Naive thymus-derived CD8-positive, alpha-beta T cell (primary cell): ENCODE measurements at places on chromosomes 6 and 20.

DNA sequence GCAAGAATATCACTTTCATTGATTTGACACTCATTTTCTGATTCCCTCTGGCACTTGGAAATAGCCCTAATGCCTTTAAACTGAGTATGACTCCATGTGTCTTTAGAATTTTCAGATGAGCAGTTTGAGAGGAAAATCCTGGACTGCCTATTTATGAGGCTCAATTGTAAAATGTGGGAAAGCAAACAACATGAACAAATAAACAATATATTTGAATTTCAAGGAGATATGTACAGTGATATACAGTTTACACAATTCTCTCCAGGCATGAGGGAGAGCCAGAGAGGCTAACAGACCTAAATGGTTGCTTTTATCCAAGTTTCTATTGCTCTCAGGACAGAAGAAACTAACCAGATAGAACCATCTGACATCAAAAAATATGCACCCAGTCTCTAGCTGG lies 748.2 kb upstream of the NRSN1 start:
- DNase-seq: no peak

GRCh38 chr20:53750827-53751619 lies 157.4 kb upstream of the ZNF217 start:
- DNase-seq: peak; percentile 55

DNA sequence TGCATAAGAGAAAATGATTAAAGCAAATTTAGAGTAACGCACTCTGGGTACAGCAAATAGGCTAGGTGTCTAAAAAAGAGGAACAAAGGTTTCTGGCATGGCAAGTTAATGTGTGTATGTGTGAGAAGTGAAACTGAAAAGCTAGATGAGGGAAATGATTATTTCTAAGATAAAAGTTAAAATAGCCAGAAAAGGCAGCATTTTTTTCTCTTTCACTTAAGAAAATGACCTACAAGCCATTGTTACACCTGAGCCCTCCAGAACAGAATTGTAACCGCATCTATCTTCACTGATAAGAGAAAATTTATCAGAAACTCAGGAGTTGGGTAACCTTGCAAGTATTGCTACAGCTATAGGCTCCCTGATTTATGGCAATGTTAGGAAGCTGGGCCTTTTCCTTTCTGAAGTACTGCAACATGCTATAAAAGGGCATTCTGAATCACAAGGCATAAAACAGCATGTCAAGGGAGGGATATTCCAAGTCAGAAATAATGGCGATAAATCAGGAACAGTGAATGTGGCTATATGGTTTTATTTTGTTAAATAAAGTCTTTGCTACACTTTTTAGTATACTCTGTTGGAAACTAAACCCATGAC lies 395.3 kb downstream of the TBC1D32 start:
- DNase-seq: no peak

DNA sequence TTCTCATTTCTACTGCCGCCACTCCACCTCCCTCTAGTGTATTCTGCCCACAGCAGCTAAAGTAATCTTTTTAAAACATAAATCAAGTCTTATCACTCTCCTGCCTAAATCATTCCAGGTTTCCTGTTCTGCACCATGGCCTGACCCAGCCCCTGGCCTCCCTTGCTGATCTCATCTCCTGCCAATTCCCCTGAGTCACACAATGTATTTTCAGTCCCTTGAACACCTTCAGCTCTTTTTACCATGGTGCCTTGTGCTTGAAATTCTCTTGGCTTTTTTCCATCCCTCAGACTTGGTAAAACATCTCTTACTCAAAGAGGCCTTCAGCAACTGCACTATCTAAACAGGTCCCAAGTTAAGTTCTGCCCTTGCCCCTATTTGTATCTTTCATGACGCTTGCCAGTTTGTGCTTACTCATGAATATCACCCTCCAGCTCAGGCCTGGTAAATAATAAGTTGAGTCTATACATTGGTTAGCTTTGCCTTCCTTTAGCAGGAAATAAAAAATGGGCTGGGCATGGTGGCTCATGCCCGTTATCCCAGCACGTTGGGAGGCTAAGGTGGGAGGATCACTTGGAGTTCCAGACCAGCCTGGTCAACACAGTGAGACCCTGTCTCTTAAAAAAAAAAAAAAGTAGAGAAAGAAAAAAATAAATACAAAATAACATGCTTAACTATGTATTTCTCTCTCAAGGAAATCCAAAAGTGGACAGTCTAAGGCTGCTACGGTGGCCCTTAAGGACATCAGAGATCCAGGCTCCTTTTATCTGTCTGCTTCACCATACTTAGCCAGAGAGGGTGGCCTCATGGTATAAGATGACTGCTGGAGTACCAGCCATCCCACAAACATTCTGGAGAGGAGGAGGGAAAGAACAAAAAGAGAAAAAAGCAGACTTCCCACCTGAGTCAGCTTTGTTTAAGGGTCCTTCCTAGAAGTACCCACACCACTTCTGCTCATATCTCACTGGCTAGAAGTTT lies 62.2 kb downstream of the ARFGEF2 start:
- no peak for DNase-seq

DNA sequence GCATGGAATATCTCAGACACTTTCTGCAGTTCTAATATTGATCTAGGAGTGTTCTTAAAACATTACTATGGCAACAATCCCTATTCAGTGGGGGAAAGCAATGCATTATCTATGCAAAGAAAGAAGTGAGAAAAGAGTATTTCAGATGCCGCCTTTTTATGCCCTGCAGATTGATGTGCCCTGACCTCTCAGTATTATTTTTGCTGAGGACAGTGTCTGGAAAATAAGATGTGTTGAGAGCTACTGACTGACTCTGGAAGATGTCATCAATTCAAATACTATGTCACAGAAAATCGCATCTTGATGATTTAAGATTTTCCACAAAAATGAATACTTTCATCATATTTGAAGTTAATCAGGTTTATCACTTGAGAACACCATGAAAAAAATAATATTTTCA lies 22.9 kb upstream of the SPACA1 start:
- DNase-seq: no peak

DNA sequence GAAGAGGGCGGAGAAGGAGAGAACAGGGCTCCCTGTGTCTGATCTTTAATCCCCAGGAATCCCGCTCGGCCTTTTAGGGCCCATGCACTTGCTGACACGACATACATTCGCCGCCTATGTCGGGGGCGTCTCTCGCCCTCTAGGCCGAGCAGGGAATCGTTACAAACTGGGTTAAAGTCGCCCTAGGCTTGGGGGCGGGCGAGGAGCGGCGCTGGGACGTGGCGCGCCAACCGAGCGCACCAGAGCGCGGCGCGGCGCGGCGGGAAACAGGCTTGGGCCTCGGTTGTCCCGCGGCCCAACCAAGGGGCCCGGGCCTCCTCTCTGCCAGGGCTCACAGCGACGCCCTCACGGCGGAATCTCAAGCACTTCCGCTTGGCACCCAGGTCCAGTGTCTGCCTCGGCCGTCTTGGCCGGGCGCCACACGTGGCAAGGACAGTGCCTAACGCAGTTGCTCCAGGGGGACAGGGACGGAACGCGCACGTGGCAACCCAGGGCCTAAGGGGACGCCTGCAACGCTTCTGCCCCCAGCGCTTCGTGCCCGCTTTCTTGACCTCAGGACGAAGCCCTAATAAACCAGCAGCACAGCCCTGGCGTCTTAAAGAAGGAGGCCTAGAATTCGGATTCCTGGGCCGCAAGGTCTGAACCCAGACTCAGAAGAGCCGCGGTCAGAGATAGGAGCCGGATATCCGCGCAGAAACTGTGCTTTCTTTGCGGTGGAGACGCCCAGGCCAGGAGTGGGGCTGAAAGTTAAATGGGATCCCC lies 71.5 kb downstream of the NCR2 start:
- no peak for DNase-seq

GRCh38 chr6:138652824-138653223 lies 120.7 kb upstream of the CCDC28A start:
- no peak for DNase-seq

GRCh38 chr20:11452326-11452725 lies 465.4 kb upstream of the BTBD3 start:
- no peak for DNase-seq

- no peak for DNase-seq
Measured at GRCh38 chr6:3522561-3523260, 65.9 kb upstream of the SLC22A23 start.

DNA sequence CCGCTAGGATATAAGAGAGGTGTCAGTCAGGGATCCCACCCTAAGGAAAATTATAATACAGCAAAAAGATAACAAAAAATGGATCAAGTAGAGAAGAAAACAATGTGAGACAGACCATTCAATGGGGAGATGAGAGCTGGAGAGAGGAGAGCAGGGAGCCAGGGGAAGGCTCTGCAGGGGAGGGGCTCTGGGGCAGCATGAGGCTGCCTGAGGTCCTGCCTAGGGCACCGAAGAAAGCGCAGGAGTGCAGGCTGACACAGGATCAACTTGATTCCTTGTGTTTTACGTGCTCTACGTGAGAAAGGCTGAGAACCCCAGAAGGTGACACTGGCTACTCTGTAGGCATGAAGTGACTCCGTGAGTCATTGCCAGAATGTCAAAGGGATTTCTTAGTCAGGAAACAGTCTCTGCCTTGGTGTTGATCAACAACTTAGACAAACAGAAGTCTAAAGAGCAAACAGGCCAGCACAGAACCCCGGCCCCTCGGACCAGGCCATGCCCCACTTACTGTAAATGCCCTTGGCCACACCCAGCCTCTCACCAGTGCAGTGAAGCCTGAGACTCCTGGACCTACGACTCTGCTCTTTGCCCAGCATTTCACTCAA lies 290.1 kb upstream of the PRDM1 start:
- DNase-seq: no peak

DNA sequence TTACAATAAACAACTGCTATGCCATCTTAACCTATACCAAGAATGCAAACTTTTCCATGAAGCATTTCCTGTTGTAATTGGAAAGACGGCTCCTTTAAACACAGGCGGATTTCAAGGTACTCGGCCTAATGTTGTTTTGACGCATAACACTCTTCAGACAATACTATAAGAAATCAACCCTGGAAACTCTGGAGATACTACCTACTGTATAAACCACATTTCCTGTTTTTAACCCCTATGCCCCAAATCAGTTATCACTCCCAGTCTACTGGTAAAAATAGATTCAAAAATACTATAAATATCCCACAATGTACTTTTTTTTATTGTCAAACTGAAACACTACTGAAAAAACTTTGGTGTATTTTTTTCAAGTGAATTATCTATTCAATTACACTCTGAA lies 118.1 kb downstream of the IRF4 start:
- DNase-seq: no peak

GRCh38 chr6:108561742-108562502 lies 1.2 kb downstream of the FOXO3 start:
- DNase-seq: no peak

- DNase-seq: no peak
Measured at GRCh38 chr6:4638641-4639040, 137.6 kb upstream of the CDYL start.

- no peak for DNase-seq
Measured at GRCh38 chr6:65776332-65776731, 69.3 kb upstream of the EYS start.

DNA sequence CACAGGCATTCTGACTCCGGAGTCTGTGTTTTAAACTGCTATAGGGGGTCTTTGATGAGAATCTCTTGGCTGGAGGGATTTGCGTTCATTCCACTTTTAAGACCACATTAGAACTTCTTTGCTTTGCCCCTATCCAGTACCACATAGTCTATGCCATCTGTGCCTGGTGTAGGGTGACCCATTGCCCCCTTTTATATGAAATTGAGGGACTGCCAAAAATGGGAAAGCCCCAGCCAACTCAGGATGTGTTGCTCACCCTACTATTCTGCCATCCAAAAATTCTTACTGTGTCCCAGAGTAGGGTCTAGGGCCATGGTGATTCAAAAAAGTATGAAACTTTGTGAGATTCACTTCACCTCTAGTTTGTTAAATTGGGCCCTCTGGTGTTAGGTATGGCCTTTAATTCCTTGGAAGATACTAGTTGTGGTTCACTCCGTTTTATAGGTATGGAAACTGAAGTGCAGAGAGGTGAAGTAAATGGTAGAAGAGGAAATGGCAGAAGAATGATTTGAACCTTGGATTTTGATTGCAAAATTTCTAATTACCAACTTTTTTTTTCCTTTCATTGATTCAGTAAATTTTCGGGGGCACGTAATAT lies 1.4 kb downstream of the PFDN4 start:
- no peak for DNase-seq

GRCh38 chr20:51326201-51326819 lies 216.2 kb downstream of the NFATC2 start:
- no peak for DNase-seq

- DNase-seq: no peak
Measured at GRCh38 chr6:8749465-8749864, 314.1 kb upstream of the SLC35B3 start.

- no peak for DNase-seq
Measured at GRCh38 chr20:6044115-6044514, 9.7 kb downstream of the LRRN4 start.

DNA sequence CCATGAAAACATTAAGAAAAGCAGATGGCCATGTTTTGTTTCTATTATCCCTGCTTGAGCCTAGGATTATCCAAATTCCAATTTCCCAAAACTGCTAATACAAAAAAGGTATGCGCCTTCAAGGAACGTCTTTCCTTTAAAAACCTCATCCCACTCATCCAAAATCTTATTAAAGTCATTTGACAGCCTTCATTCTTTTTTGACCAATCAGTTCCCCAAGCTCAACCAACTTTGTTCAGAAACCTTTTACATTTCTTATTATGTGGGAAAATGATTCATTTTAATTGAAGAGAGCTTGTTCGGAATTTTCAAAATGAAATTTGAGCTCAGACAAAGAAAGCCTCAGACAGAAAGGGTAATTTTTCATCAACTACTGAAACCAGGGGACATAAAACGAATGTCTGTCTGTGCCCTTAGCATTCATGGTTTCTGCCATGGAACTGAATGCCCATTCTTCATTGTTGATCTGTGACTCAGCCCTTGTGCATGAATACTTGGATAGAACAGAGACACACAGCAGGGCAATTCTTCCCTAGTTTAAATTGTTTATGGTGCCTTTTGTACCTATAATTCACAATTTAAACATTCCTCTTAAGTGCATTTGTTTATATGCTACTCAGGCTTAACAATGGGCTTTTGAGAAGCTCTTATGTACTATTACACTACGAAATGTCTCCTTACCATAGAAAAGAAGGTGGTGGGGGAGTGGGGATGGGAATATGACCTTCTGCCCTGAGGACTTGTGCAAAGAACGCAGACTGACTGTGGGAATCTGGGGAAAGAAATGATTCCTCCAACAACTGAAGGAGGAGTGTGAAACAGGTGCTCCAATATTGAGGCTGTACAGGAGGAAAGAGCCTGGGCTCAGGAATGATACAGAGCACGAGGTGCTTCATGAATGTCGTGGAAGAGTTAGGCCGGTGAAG lies 49.8 kb upstream of the ERVFRD-1 start:
- no peak for DNase-seq

DNA sequence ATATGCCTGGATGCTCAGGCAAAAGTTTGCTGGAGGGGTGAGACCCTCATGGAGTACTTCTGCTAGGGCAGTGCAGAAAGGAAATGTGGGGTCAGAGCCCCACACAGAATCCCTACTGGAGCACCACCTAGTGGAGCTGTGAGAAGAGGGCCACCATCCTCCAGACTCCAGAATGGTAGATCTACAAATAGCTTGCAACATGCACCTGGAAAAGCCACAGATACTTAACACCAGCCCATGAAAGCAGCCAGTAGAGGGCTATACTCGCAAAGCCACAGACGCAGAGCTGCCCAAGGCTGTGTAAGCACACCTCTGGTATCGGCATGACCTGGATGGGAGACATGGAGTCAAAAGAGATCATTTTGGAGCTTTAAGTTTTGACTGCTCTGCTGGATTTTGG lies 60.7 kb upstream of the GJE1 start:
- no peak for DNase-seq
